ENCODE measurements at places on chromosomes 13 and 19.

DNA sequence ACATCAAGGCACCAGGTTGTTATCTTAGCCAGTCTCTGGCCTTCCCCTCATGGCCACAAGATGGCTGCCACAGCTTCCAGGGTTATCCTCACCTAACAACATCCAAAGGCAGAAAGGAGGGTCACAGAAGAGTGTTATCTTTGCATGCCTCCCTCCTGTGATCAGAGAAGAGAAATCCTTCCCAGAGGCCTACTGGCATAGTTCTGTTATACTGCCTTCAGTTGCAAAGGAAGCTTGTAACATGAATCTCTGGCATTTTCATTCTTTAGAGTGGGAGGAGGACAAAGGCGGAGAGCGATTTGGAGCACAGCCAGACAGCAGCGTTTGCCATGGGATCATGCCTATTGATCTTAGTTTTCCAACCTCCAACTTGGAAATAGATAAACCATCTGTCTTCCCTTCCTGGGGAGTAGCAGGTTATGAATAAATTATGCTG is 135.7 kb downstream of the DNAJC15 start:
- DNase-seq: no peak

DNA sequence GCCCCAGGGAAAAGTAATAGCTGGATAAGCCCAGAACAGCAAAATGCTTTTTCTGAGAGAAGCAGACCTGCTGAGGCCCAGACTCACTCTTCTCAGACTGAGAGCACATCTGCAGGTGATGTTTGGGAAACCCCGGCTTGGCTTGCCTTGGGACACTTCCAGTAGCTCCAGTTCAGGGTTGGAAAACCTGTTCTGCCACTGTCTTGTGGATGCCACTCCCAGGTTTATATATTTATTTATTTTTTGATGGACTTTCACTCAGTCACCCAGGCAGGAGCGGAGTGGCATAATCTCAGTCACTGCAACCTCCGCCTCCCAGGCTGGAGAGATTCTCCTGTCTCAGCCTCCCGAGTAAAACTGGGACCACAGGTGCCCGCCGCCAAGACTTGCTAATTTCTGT is 8.0 kb upstream of the SMARCA4 start:
- DNase-seq: no peak

- DNase-seq: no peak
Observed at GRCh38 chr13:61833228-61833627, 417.6 kb upstream of the PCDH20 start.

DNA sequence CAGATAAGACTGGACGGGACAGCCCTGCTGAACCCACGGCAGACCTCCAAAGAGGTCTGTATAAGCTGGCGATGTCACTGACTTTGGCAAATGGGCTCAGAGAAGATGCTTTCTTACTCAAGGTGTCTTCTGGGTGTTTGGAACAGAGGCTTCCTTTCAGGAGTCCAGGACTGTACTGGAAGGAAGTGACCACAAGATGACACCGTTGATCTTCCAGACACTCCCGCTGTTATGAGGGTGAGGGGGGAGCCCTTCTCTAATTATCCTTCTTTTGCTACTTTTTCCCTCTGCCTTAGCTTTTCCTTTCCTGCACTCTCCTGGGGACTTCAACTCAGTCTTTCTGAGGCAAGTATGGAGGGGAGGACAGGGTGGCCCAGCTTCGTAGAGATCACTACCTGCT is 65.2 kb upstream of the ZNF599 start:
- DNase-seq: no peak

- no peak for DNase-seq
Observed at GRCh38 chr13:91659256-91660075, 261.0 kb downstream of the GPC5 start.

GRCh38 chr13:30196025-30196424 is 111.3 kb downstream of the KATNAL1 start:
- DNase-seq: no peak

- DNase-seq: no peak
Observed at GRCh38 chr13:71677124-71677523, 189.9 kb downstream of the DACH1 start.

DNA sequence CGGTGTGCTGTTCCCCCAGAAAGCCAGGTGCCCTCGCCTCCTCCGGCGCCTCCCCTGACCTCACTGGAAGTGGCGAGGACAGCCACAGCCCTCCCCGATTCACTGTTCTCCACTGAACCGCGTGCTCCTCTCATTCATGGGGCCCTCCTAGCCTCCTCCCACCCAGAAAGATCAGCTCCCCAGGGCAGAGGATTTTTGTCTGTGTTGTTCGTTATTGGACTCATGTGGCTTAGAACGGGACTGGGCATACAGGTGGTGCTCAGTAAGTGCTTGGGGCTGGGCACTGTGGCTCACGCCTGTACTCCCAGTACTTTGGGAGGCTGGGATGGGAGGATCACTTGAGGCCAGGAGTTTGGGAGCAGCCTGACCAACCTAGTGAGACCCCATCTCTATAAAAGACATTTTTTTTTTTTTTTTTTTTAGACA is 3.8 kb downstream of the PRTN3 start:
- DNase-seq: no peak

DNA sequence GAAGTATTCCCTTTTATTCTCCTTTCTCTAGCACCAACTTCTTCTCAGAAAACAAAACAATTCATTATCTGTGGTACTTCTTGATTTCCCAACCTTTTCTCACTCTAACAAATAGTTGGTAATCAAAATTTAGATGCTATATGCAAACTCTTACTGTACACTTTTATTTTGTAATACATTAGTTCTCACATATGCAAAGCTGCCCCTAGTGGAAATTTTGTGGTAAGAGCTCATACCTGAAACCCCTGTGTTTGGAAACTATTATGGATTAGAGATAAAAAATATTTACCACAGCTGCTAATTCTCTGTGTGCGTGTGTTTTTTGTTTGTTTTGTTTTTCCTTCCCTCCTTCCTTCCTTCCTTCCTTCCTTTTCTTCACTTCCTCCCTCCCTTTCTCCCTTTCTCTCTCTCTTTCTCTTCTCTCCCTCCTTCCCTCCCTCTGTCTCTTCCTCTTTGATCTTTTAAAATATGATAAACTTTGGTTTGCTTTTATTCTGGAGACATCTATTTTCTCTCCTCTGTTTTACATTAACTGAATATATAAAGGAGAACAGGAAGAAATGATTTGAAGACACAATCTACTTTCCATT is 537.4 kb downstream of the SLITRK6 start:
- DNase-seq: no peak

DNA sequence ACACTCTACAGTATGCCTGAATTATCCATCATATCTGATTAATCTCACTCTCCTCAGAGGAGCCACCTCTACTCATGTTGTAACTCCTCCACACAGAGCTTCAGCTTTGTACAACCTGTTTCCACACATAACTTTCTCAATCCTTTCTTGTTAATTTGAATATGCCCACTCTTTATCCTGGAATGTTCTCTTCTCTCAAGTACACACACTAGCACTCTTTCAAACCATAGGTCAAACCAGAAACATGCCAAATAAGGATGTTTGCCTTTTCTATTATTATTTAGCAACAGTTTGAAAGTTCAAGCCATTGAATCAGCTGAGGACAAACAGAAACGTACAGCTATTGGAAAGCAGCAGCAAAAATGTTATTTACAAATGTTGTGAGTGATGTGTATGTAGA is 110.3 kb downstream of the MIPEP start:
- DNase-seq: no peak

DNA sequence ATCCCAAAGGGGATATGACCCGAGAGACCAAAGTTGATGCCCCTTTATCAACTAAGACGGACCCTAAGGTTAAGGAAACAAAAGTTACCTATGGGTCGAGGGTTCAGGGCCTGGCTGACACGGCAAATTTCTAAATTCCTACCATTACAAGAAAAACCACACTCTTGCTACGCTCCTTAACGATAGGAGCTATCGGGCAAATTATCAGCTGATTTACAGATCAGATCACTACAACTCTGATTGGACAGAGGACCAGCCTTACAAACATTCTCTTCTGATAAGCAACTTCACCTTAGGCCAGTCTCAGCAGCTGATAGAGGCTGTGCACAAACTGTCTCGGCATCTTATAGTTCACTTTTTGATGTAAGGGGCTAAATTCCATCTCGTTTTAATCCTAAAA is 117.9 kb downstream of the KCTD15 start:
- DNase-seq: no peak

GRCh38 chr13:99658261-99658991 is 157.2 kb downstream of the TM9SF2 start:
- DNase-seq: peak; percentile 77

DNA sequence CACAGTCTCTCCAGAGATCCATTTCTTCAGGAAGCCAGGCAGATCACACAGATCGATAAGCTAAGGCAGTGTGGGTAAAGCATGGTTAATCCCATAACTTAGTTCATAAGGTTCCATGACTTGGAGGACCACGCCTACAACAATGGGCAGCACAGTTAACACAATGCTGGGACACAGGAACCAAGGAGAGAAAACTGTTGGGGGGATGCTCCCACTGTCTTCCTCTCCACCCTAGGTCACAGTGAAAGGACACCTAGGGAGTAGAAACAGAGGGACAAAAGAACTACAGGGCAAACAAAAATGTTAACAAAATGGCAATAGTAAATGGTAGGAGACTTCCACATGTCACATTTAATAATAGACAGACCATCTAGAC is 20.8 kb upstream of the ZNF181 start:
- DNase-seq: no peak

- DNase-seq: no peak
Observed at GRCh38 chr13:109036078-109036780, 406.8 kb downstream of the MYO16 start.

- no peak for DNase-seq
Observed at GRCh38 chr19:37692956-37693620, 26.5 kb downstream of the ZNF607 start.

DNA sequence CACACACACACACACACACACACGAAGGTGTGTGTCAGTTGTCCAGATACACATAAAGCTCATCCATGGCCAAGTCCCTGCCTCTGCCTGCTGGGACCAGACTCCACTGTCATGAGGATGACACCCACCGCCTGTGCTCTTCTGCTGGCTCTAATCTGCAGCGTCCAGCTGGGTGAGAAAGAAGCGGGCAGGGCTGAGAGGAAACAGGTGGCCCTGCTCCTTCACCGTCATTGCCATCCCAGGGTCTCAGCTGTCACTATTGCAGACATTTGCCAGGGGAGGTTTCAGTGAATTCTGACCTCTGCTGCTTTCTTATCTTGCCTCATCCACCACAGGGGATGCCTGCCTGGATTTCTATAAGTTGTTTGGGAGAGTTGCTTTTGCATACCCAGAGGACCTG is 31.4 kb downstream of the SCGB2B2 start:
- DNase-seq: no peak

DNA sequence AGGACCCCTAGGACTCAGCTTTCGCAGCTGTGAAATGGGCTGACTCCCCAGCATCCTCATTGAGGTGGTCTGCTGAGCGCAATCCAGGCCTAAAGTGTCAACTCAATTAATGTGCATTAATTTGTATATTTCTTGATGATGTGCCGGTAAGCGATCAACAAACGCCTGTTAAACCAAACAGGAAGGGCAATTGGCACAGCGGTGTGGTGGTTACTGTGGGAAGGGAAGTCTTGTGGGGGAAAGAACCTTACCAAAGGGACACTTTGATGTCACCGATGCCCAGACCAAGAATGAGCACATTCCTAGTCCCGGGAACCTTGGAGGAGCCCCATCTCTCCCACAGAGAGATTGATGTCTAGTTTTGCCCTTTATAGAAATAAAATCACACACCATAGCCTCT is 1.6 kb downstream of the JAK3 start:
- no peak for DNase-seq

DNA sequence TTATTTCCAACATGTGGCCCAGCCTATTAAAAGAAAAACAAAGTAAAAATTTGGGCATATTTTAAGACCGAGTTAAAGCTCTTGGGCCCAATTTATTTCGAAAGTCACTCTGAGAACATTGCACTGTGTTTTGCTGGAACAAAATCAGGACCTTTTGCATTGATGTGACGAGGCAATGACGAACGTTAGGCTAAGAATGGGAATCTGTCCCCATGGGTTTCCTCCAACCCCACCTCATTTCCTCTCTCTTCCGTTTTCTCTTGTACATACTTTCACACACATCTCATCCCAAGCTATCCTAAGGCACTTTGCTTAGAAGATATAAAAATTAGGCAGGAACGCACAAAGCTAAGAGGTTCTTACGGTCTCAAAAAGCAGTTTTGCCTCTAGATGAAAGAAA is 22.1 kb downstream of the EDNRB start:
- DNase-seq: no peak

DNA sequence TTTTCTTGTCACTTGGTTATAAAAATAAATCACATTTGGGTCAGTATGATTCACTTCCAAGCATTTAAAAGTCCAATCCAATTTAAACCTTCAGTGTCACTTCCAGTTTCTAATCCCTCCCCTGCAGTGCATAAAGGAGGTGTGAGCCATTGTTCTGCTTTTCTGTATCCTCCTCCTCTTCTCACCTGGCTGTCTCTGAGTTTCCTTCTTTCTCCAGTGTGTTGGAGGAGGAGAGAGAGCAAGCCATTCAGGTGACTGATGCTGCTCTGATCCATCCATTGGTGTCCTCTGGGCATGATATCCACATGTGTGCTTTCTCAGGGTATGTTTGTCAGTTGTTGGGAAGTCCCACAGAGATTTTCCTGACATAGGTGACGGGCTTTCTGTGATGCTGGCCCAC is 1.2 kb downstream of the NUDT15 start:
- DNase-seq: no peak

- no peak for DNase-seq
Observed at GRCh38 chr19:47615230-47615629, 6.3 kb downstream of the BICRA start.

- no peak for DNase-seq
Observed at GRCh38 chr19:41589371-41589770, 13.4 kb downstream of the CEACAM21 start.

GRCh38 chr19:46634656-46635218 is 1.3 kb downstream of the GNG8 start:
- no peak for DNase-seq

- no peak for DNase-seq
Observed at GRCh38 chr13:71524245-71524612, 342.8 kb downstream of the DACH1 start.

DNA sequence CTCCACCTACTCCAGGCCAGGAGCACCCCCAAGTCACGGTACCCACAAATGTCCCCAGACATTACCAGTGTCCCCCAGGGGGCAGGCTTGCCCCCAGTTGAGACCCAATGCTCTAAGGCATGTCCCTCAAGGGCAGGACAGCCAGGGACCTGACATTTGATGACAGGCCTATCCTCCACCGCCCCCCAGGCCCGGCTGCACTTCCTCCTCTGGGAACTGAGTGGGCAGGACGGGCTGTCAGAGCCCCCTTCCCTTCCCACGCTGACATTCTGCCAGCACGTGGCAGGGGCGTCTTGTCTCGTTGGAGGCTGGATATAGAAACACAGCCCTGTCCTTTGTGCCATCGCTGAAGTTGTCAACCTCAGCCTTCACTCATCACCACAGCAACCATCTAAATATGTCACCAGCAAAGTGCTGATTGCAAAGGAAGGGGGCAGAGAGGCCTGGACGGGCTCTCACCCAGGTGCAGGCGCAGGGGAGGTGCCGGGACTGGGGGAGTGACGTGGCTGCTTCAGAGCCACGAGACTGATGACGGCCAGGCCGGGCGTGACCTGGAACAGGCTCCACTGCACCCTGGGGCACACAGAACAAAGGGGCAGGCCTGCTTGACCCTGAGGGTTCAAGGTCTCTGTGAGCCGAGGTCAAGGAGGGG is 38.4 kb downstream of the GNG7 start:
- DNase-seq: no peak

Measured in activated naive CD8-positive, alpha-beta T cell treated with anti-CD3 and anti-CD28 coated beads, Interleukin-2, amount 10 ng/mL, durations not matched to agents 7 days and 5 days (primary cell).